ENCODE measurements at places on chromosomes 11 and 22.

DNA sequence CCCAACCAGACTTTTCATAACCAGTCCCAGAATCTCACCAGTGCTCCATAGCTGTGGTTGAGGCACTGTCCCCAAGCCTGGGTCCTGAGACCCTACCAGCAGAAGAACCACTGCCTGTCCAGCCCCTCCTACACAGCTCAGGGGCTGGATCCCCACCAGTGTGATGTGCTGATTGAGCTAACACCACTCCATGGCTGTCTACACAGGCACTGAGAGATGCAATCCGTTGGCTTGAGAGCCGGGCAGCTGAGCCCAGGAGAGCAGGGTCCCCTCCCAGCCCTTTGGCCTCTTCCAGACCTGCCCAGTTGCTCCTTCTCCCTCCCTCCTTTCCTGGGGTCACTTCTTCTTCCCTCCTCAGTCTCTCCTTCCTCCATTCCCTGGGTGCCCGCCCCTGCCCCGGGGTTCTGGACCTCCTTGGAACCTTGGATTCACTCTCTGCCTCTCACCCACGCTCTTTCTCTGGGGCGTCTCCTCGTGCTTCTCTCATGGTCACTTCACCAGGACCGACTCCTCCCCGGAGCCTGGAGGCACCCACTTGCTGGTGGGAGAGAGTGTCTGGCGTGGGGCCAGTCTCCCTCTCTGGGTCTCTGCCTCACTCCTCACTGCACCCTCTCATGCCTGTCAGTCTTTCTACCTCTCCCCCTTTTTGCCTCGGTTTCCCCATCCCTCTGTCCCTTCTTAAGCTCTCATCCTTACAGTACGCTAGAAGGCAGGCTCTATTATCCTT, 706 bp upstream of the SCYL1 start:
- DNase-seq = no peak

DNA sequence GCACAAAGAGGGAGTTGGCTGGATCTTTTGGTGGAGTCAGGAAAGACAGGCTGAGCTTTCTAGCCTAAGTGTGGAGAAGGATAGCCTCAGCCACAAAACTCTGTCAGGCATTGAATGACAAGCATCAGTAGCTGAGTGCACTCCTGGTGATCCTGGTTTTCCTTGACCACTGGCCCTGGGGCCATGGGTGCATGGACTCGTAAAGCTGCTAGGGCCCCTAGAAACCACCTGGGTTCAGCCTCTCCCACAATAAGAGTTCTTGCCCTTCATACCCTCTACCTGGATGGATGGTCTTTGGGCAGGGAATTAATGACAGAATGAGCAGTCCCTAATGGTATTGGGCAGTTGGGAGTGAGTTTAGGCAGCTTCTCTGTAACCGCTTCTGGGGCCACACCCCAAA, 22.9 kb downstream of the TUB start:
- no peak for DNase-seq

GRCh38 chr22:41302811-41303210, 1.5 kb downstream of the ZC3H7B start:
- DNase-seq = no peak

DNA sequence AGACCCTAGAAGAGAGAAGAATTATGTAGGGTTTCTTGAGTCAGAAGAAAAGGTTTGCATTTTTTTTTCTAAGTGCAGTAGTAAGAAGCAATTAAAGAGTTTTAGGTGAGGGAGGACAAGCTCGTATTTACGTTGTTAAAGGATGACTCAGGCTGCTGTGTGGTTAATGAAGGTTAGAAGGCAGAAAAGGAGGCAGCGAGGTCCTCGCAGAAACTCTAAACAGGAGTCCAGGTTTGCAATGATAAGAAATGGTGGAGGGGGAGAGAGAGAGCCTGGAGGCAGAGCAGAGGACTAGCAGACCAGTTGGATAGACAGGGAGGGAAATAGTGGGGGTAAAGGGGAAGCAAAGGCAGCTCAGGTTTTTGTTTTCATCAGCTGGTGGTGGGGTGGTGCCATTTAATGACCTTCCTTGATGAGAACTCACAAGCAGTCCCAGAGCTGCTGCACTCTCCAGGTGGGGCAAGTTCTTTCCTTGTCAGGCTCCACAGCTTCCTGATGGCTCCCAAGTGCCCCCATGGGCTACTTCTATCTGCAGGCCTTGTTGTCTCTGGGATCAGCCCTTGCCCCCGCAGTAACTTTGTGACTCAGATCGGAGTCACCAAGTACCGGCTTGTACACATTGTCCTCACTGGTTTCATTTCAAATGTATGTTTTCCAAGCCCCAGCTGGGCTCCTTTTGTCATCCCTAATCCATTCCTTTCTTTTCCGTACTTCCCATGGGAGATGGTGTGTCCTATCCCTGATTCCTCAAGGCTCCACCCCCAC, 8.3 kb upstream of the INSC start:
- peak; percentile 65 for DNase-seq

DNA sequence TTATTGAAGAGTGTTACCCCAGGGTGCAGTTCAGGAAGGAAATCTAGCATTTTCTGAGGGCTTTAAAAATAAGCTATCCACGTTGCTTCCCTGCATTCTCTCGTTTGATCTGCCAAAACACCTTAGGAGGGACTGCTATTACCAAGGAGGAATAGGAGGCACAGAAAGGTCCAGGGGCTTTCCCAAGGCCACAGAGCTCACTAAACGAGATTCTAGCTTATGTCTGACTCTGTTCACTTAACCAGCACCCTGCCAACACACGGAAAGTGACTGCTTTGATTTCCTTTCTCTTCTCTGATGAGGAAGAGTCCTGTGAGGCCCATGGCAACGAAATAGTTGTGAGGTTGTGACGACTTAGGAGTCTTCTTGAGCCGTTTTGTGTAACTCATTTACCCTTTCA, 3.4 kb upstream of the PTPN5 start:
- no peak for DNase-seq

GRCh38 chr22:20062766-20063083, 17.3 kb upstream of the DGCR8 start:
- DNase-seq = peak; percentile 57

- no peak for DNase-seq
Observed at GRCh38 chr11:8598506-8598905, 4.5 kb upstream of the STK33 start.

- DNase-seq = no peak
Observed at GRCh38 chr11:15370495-15371147, 255.9 kb downstream of the INSC start.

DNA sequence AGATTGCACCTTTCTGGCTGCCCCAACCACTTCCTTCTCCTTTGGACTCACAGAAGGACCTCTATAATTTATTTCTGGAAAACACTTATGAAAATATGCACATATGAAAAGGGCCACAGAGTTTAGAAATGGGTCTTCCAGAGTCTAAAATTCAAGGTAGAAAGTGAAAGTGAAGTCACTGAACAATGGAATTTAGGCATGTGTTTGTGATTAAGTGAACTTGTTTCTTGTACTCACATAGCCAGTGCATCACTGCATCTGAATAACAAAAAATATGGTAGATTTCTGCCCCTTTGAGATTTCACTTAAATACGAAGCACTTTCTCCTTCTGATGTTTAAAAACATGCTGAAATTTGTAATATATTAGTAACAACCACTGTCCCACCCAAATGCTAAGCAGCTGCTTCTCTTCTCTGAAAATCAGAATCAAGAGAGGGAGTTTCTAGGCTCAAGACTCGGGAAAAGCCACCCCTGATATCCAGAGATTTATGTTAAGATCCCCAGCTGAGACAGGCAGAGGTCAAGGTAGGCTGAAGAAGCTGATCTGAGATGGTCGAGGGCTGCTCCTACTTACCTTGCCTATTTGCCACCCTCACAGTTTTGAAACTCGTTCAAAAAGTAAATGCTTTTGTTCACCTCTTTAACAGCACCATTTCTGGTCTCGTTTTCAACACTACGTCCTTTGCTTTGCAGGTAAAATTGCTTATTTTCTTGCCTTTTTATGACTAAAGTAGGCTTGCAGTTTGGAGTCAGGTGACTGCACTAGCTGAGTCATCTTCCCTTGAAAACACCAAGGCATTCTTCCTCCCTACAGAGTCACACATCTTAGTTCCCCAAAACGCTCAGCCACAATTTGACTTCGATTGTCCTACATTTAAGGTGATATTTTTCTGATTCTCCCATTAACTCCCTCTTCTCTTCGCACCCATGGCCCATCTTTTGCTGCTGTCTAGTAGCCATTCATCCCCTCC, at the start of gene XKR3:
Gene XKR3, minus strand, starts transcription at position 696 of the 972 bp plus-strand sequence. CDS start 17,338 bp downstream, outside the sequence.
- no peak for DNase-seq

DNA sequence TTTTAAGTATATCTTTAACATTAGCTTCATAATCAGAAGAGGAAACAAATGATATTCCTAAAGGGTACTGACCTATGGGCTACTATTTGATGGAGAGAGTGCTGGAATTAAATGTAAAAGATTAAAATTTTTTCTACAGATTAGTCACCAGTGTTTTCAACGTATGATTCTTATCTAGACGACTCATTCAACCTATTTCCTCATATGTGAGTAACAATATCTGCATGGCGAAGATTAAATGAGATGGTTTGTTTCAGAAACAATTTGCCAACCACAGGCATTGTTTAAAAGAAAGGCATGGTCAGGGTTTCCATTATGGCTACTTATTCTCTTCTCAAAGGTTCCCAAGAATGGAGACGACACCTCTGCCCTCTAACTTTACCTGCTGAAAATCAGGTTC, 20.4 kb downstream of the OR56B4 start:
- no peak for DNase-seq

- no peak for DNase-seq
Observed at GRCh38 chr11:24683583-24683982, 186.7 kb downstream of the LUZP2 start.

GRCh38 chr11:97614606-97615005, 1224.8 kb downstream of the JRKL start:
- no peak for DNase-seq

GRCh38 chr11:77089004-77089545, 13.6 kb upstream of the OMP start:
- DNase-seq = no peak

- no peak for DNase-seq
Observed at GRCh38 chr11:86735451-86736290, 63.3 kb upstream of the ME3 start.

- no peak for DNase-seq
Observed at GRCh38 chr22:39409516-39410029, 10.0 kb downstream of the TAB1 start.

DNA sequence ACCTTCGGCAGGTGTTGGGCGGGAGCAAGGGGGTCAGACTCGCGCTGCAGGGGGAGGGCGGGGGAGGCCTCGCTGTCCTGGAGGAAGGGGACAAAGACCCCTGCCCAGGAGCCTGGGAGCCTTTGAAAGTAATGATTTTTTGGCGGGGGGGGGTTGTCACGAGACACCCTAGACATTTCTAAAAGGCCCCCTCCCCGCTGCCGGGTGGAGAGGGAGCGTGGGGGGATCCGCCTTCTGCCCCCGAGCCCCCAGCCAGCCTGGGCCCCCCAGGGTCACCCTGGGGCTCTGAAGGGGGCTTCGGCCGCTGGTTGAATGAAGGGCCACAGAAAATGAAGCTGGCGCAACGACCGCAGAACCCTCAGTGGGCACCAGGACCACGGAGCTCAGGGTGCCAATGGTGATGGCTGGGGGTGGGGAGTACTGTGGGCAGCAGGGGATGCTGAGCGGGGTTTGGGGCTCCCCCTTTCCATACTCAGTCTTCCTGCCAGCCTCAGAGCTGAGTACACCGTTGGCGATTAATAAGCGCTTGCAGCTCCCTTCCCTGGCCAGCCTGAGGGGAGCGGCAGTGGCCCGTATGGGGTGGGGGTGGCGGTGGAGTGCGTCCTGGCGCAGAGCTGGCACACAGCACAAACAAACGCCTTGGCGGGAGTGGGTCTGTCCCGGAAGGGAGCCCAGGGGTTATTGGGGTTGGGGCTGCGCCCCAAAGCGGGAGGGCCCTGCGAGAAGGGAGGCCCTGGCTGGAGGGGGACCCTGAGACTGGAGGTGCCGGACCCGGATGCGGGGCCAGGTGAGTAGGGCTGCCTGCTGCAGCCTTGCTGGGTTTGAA, 1.2 kb upstream of the DUSP8 start:
- no peak for DNase-seq

- DNase-seq = no peak
Observed at GRCh38 chr22:32701034-32701433, 100.5 kb upstream of the TIMP3 start.

GRCh38 chr11:91164452-91164822, 941.6 kb upstream of the CHORDC1 start:
- no peak for DNase-seq

- DNase-seq = no peak
Observed at GRCh38 chr11:125402435-125402834, 93.6 kb downstream of the FEZ1 start.

GRCh38 chr22:26442086-26442756, 13.2 kb downstream of the ASPHD2 start:
- DNase-seq = no peak

DNA sequence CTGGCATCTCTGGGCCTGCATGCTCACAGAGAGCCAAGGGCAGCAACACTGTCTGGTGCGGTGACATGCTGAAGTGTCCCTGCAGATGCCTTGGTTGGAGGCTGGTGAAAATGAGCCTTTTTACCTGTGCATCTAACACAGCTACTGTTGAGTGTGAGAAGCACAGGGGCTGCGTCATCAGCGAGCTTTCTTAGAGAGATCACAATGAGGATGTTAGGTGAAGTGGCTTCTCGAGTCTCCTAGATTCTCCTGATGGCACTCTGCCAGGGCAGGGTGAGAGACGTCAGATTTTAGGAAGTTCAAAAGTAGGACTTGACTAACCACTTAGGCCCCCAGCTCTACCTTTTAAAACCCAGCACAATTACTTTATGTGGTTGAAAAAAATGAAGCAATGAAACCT, 3.6 kb upstream of the SLC15A3 start:
- no peak for DNase-seq

DNA sequence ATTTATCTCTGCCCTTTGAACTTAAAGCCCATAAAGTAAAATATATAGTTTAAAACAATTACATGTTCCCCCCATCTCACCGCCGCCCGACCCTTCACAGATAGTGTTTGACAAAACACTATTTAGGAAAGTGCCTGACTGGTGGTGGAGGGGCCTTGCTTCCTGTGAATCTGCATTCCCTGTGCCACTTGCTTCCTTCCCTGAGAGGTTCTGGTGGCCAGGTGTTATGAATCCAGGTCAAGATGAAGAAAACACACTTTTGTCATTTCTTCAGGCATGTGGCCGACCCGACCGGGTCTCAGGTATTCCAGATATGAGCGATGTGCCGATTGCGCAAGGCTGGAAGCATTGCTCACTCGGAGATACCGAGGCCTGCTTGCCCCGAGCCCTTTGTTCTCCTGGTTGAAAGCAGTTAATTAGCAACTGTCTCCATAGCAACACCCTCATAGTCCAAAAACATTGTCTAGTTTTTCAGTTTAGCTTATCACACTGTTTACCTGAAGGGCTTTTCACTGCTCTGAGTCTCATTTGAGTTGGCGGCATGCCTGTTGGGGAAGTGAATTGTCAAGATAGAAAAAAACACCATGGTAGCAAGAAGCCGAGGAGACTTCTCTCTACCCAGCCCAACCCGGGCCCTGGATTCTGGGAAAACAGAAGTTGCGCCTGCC, 128.3 kb downstream of the TEAD1 start:
- DNase-seq = peak; percentile 98

Data from RCC 7860 (cell line).